Transverse colon (tissue), 4 donors: ENCODE measurements at places on chromosomes 16 and 17.

DNA sequence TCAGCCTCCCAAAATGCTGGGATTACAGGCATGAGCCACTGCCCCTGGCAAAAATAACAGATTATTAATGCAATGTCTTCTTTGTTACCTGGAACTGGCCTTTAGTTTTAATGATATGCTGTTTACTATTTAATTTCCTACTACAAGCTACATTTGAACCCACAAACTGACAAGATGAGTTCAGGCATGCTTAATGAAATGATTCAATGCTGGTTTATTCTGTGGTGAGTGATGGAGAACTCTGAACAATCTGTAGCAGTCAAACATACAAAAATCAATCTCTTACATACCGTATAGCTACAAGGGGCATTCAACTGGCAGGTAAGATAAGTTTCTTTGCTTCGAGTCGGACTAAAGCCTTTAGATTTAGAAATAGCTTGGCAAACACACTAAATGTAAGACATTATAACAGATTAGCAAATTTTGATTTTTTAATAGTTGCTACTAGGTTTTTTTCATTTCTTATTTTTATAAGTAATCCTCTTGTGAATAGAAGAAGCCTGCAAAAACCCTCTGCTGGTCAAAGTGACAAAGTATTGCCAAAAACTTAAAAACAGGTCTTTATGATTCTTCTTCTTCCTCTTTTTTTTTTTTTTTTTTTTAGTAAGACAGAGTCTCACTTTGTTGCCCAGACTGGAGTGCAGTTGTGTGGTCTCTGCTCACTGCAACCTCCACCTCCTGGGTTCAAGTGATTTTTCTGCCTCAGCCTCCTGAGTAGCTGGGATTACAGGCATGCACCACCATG, 138.5 kb downstream of the SSH2 start:
- no peak overlapping the region for H3K27ac ChIP-seq
- no peaks in the 10 kb centered on the region for H3K27me3 ChIP-seq
- H3K4me3 ChIP-seq: no peak overlapping the region
- H3K4me1 ChIP-seq: no peaks in the 10 kb centered on the region

GRCh38 chr17:27282054-27282551, 11.8 kb upstream of the WSB1 start:
- no peak overlapping the region for H3K4me3 ChIP-seq

DNA sequence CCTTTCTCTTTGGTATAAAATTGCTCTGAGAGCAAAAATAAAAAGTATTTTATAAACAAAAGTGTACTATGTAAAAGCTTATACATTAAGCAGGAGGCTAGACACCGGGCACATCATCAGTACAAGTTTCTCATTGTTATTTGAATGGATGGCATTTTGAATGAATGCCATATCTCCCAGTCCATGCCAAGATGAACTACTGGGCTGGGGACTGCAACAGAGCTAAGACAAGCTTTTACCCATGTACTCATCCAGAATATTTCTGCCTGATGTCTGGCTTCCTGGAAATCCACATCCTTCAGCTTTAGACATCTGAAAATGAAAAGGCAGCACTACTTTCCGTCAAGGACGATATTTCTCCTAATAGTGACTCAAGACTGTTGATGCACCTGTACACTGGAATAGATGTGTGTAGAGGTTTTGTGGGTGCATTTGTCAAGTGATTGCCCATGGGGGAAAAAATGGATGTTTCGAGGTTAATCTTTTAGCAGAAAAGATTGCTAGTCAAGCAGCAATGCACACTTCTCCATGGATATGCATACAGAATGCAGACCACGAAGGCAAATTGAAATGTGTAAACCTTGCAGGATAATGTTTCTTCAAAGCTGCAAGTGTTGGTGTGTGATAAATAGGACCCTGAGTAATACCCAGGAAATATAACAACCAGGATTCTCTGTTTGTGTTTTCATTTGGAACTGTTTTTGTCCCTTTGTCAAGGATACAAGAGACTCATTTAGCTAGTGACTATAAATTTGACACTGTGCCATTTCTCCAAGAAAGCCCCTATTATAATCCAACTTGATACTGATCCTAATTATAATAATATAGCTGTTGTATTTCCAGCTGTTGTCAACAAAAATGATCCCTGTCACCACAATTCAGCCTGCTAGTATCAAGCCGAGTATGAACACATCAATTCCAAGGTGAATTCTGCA, 173.8 kb downstream of the CDH8 start:
- no peak overlapping the region for H3K27ac ChIP-seq
- H3K27me3 ChIP-seq: no peaks in the 10 kb centered on the region
- no peak for DNase-seq
- no peaks in the 10 kb centered on the region for H3K4me1 ChIP-seq
- no peak overlapping the region for H3K4me3 ChIP-seq

DNA sequence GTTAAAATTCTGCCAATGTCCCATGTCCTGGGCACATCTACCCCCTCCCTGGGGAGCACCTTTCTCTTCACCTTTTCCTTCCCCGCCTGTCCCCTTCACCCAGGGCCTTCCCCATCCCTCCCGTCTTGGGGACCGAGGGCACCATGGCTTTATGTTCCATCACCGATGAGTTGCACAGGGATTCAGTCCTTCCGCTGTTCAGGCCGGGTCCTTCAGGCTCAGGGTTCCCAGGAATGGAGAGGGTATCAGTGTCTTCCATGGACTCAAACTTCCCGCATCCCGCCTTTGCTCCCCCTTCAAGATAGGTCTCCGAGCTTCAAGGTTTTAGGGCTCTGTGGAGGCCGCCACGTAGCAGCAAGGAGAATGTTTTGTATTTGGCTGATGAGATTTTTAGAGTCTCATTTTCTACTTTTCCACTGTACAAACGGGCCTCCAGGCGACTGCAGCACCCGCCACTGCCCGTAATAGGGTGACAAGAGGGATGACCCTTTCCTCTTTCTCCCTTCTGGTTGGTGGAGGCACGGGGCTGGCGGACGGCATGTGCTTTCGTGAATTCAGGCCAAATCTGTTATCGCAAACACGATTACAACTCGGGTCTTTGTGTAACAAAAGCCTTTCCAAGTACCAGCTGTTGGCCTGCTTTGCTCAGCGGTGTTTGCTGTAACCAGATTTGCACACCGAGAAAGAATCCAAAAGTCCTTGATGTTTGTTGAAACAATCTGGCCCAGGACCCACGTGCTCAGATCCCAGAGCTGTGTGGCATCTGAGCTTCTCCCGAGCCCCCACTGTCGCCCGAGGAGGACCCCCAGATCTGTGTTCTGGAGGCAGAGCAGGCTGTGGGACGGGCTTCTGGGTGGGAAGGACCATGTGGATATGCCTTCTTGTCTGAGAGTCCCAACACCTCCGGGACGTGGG, 236.3 kb downstream of the SEC14L1 start:
- H3K27ac ChIP-seq: peak overlapping the region; percentile 95
- H3K36me3 ChIP-seq: no peaks in the 10 kb centered on the region
- no peak overlapping the region for H3K4me3 ChIP-seq
- no peak for DNase-seq
- peaks cover 84% of the 10 kb centered on the region for H3K4me1 ChIP-seq

DNA sequence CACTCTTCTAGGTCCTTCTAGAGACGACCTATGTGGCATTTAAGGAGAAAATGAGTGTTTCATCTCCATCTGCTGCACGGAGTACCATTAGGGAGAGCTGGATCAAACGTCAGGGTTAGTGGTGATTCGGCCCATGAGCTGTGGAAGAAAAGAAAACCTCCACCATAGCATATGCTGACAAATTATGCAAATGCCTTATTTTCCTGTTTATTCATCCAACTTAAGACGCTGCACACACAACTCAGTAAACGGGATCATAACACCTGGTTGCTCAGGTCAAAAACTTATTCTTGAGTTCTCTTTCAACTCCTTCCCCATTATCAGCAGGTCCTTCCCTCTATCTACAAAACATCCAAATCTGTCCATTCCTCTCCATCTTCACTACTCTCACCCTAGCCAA, 1.3 kb upstream of the MOSMO start:
- no peak overlapping the region for H3K27ac ChIP-seq
- no peaks in the 10 kb centered on the region for H3K36me3 ChIP-seq
- DNase-seq: no peak

GRCh38 chr17:40157973-40158372, 17.6 kb downstream of the CASC3 start:
- peaks cover 2% of the 10 kb centered on the region for H3K4me1 ChIP-seq
- no peaks in the 10 kb centered on the region for H3K27me3 ChIP-seq
- H3K36me3 ChIP-seq: no peaks in the 10 kb centered on the region
- no peak overlapping the region for H3K4me3 ChIP-seq
- DNase-seq: no peak
- no peak overlapping the region for H3K27ac ChIP-seq

DNA sequence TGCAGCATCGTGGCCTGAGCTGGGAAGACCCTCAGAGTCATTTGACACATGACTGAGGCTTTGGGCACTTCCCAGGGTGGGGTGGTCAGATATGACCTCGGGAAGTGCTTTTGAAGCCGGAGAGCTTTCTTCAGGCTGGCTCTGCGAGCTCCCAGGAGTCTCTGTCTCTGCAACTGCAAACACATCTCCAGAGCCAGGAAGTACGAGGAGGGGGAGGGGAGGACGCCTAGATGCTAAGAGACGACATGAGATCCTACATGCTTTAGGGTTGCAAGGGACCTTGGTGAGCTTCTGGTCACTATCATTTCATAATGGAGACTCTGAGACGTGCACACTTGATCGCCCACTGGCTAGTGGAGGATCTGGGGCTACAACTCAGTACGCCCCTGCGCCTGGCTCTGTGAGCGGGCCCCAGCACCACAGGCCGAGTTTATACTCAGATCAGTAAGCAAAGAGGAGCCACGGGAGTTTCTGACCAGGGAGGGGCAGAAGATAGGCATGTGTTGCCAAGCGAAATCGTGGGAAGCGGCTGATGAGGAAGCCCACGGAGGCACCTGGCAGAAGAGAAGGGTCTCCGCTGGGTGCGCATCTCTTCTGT, 527 bp upstream of the MGAT5B start:
- DNase-seq: no peak
- no peak overlapping the region for H3K4me3 ChIP-seq
- peaks cover 9% of the 10 kb centered on the region for H3K4me1 ChIP-seq
- H3K27me3 ChIP-seq: peaks cover 79% of the 10 kb centered on the region

DNA sequence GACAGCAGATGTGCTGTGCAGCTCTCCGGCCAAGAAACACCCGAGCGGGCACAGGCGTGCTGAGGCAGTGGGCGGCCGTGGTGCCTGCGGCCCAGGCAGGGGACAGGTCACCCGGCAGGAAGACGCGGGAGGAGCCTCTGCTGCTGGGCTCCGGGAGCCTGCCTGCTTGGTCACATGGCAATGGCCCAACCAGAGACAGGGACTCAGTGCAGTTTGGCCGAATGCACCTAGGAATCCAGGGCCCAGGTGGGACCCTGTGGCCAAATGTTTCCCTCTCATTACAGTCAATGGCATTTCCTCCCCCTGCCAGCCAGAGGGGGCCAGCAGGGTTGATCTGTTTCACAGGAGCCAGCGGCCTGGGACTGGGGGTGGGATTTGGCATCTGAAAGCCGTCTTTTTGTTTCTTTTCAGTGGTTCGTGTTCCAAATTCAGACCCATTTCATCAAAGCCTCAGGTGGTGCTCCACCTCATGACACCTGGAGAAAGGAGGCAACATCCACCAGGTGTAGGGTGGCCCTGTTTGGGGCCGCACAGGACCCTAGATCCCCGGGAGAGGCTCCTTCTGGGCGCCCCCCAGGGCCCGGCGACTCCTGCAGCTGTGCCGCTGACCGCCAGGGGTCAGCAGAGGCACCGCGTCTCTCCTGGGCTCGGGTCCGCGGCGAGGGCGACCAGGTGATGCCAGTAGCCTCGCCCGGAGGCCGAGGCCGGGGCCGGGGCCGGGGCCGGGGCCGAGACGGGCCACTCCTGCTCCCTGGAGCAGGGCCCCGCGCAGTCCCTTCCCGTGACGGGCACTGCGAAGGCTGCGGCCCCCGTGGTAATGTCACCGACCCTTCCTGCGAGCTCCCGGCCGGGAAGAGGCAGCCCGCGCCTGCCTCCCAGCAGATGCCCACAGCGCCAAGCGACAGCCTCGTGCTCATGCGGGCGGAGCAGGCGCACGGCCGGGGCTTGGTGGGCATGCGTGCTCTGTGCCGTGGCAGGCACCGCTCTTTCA, 118.5 kb downstream of the C16orf78 start:
- H3K27me3 ChIP-seq: no peaks in the 10 kb centered on the region
- H3K27ac ChIP-seq: no peak overlapping the region
- H3K4me3 ChIP-seq: peak overlapping the region; percentile 12
- peaks cover 8% of the 10 kb centered on the region for H3K4me1 ChIP-seq
- DNase-seq: peak; percentile 35
- H3K36me3 ChIP-seq: no peaks in the 10 kb centered on the region

DNA sequence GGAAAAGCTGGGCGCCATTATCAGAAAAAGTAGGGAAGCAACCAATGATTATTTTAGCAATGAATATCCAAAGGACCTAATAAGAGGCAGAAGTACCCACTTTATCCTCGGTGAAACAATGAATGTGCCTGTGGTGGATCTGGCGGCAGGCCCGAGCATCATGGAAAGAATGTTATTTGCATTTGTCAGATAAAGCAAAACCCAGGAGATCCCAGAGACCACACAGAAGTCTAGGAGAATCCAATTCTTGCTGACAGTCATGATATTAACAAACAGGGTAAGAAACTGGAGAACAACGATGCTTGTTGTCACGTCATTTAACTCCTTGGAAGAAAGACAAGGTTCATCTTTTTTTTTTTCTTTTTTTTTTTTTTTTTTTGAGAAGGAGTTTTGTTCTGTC, 12.0 kb upstream of the TNRC6A start:
- DNase-seq: no peak
- no peaks in the 10 kb centered on the region for H3K27me3 ChIP-seq
- no peak overlapping the region for H3K27ac ChIP-seq

DNA sequence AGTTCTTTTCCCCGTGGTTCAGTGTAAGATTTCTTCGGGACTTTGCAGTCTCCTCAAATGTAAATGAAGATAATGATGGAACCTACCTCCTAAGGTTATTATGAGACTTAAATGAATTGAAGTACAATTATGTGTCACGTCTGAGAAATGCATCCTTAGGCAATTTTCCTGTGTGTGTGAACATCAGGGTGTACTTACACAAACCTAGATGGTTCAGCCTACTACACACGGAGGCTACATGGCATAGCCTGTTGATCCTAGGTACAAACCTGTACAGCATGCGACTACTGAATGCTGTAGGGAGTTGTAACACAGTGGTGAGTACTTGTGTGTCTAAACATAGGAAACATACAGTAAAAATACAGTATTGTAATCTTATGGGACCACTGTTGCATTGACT, 1.1 kb upstream of the FAM20A start:
- peaks cover 20% of the 10 kb centered on the region for H3K4me1 ChIP-seq
- no peaks in the 10 kb centered on the region for H3K36me3 ChIP-seq
- H3K27ac ChIP-seq: peak overlapping the region; percentile 63
- DNase-seq: no peak
- peaks cover 61% of the 10 kb centered on the region for H3K27me3 ChIP-seq
- no peak overlapping the region for H3K4me3 ChIP-seq

- H3K36me3 ChIP-seq: no peaks in the 10 kb centered on the region
- no peaks in the 10 kb centered on the region for H3K27me3 ChIP-seq
- peaks cover 3% of the 10 kb centered on the region for H3K4me1 ChIP-seq
- H3K27ac ChIP-seq: peak overlapping the region; percentile 80
- DNase-seq: peak; percentile 88
Measured at GRCh38 chr16:30186782-30187555, 3.6 kb downstream of the CORO1A start.

GRCh38 chr17:76107509-76107908, 3.9 kb upstream of the EXOC7 start:
- no peak overlapping the region for H3K4me3 ChIP-seq
- no peaks in the 10 kb centered on the region for H3K27me3 ChIP-seq
- H3K36me3 ChIP-seq: no peaks in the 10 kb centered on the region
- no peak overlapping the region for H3K27ac ChIP-seq
- peaks cover 20% of the 10 kb centered on the region for H3K4me1 ChIP-seq
